ENCODE measurements at places on chromosomes 12 and 14.

- DNase-seq, result no peak
These were observed 212.0 kb downstream of the PTPRO start for GRCh38 chr12:15534322-15534721.

GRCh38 chr14:61511558-61511948 is 183.8 kb upstream of the HIF1A start:
- DNase-seq, result no peak

GRCh38 chr14:49957089-49957852 is 64.4 kb downstream of the ARF6 start:
- DNase-seq, result no peak

- DNase-seq, result no peak
These were observed 7.3 kb upstream of the TRPV4 start for GRCh38 chr12:109840305-109841074.

GRCh38 chr14:32208490-32208889 is 5.4 kb upstream of the RNU6-8 start:
- no peak for DNase-seq

GRCh38 chr14:55957950-55958349 is 160.3 kb upstream of the PELI2 start:
- no peak for DNase-seq

DNA sequence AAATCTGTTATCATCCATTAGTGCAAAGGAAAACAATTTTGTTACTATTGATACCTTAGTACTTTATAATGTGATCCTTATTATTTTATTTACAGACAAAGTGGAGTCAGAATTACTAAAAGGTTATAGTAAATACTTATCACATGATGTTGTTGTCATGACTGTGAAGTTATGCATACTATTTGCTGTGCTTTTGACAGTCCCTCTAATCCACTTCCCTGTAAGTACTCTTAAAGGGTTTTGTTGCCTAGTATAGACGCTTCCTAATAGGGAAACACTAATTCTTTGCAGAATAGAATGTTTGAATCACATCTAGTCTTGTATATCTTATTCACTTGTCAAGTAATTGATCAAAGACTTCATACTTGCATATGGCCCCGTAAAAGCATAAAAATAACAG is 69.4 kb downstream of the SLC38A6 start:
- no peak for DNase-seq

DNA sequence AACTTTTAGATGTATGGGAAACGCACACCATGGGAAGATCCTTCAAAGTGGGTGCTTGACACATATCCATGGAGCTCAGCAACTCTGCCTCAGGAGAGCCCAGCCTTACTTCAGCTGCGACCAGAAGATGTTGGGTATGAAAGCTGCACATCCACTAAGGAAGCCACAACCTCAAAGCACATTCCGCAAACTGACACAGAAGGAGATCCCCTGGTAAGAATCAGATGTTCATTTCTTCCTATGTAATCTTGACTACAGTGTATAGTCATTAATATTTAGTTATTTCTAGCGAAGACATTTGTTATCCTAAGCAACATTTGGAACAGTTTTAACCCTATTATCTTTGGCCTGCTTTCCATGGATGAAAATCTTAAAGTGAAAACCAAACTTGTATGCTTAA is 374.2 kb downstream of the NAV3 start:
- no peak for DNase-seq

GRCh38 chr12:48995086-48995879 is 3.9 kb downstream of the DDN start:
- DNase-seq, result peak; percentile 94

DNA sequence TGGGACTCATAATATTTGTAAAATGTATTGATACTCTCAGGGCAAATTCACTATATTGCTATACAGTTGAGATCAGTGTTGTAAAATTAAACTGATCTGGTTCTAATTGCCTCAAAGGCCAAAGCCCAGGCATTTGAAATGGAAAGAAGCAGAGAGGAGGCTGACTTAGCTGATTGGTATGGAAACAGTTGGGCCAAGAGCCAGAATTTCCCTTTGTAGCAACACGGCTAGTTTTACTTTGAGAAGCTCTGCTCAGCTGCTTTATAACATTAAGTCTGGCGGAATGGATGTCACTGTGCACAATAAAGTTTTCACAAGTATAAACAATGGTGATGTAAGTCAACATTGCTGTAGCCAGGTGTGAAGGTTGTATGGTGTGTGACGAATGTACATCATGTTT is 186.4 kb downstream of the MSRB3 start:
- no peak for DNase-seq

- no peak for DNase-seq
These were observed 64.0 kb upstream of the SLC24A4 start for GRCh38 chr14:92258934-92259333.

DNA sequence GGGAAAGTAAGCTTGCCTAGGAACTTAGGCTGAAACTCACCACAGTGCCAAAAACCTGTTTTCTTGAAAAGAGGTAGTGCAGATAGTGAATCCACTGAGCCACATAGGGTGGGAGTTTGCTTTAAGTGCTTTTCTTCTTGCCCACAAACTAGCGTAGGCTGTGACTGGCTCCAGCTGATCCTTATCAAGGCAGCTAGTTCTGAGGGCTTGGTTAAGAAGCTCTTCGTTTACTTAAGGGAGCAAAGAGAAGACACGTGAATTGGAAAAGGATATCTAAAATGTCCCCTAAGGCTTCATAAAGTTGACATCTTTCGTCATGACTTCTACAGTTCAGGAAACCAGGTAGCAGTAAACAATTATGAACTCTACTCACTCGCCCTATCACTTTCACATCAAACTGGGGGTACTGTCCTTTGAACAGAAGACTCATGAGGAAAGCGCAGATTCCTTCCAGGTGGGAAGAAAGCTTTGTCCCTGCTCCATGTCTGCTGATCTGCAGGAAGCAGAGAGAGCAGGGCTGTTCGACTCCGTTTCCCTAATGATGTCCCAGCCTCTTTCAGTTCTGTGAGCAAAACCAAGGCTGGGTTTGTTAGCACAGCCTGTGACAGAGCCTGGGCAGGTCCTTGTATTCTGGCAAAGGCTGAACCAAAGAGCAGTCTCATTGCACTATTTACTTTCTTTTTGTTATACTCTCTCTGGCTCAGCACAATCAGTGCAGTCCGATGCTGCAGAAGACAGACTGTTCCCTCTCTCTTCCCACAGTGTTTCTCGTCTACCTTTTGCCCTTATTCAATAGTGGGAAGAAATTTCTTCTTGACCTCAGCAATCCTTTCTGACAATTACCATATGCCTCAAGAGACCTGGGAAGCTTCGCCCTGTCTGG is 93.5 kb upstream of the ETV6 start:
- DNase-seq, result no peak

- DNase-seq, result peak; percentile 34
These were observed 2.0 kb downstream of the EEA1 start for GRCh38 chr12:92927055-92927435.

- no peak for DNase-seq
These were observed 76.3 kb downstream of the MIA2 start for GRCh38 chr14:39310051-39310450.

- no peak for DNase-seq
These were observed 56.1 kb downstream of the ADGRD1 start for GRCh38 chr12:131009595-131010395.

- no peak for DNase-seq
These were observed 45.8 kb downstream of the HSD17B6 start for GRCh38 chr12:56808954-56809353.

- DNase-seq, result no peak
These were observed 363.3 kb downstream of the PAWR start for GRCh38 chr12:79327465-79327864.

GRCh38 chr12:122204167-122205052 is 901 bp downstream of the B3GNT4 start:
- no peak for DNase-seq

DNA sequence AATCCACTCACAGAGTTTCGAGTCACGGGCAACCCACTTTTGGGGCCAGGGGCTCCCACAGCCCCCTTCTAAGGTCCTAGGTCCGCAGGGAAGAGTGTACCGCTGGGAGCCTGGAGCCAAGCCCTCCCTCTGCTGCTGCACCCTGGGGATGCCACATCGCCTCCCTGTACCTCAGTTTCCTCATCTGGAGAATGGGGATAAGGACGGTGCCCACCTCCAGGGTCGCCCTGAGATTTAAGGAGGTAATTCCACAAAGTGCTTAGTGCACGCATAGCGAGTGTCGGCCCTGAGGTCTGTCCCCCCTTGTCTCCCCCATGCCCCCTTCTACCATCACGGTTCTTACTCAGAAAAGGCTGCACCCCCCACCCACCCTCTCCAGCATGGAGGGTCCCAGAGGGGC is 35.5 kb downstream of the NCOR2 start:
- no peak for DNase-seq

- DNase-seq, result no peak
These were observed 143.1 kb upstream of the SLC16A7 start for GRCh38 chr12:59452746-59453145.

GRCh38 chr12:104132351-104132956 is 5.6 kb downstream of the NFYB start:
- DNase-seq, result no peak

GRCh38 chr14:105399466-105399775 is 1.1 kb downstream of the TEX22 start:
- no peak for DNase-seq

GRCh38 chr14:36647824-36648753 is 13.6 kb upstream of the PAX9 start:
- peak; percentile 69 for DNase-seq

DNA sequence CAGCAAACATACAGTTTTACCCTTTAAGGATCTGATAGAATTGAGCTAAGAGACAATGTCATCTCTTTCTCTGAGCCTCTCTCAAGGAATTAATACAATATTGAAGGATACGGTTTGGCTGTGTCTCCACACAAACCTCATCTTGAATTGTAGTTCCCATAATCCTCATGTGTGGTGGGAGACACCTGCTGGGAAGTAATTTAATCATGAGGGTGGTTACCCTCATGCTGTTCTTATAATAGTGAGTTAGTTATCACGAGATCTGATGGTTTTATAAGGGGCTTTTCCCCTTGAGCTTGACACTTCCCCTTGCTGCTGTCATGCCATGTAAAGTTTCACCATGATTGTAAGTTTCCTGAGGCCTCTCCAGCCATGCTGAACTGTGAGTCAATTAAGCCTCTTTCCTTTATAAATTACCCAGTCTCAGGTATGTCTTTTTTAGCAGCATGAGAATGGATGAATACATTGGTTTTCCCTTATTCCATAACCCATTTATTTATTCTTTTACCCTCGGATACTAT is 47.6 kb downstream of the TMEM30B start:
- no peak for DNase-seq

DNA sequence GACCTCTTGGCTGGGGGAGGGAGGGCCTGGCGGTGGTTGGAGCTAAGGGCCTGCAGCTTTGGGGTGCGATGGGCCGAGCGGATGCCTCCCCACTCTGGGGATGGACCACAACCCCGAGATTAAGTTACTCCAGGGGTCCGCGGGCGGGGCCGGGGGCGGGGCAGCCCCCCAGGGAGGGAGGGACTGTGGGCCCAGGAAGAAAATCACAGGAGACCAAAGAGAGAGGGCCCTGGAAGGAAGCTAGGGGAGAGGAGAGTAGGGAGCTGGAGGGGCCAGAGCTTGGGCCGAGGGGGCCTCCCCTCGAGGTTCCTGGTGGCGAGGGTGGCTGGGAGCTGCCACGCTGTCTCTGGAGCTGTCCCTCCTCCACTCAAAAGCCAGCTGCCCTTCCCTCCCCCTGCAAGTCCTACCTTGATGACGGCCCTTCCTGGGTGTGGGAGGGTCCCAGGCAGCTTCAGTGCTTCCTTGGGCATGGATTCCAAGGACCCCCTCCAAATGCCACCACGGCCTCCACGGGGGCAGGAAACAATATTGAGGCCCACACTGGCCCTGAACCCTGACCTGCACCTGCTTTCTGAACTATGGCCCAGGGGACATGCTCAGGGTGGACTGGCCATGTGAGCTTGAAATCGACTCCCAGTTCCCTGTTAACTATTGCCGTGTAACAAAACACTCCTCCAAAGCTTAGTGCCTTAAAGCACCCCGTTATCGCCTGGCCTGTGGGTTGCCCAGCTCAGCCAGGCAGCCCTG is 610 bp upstream of the NUDT14 start:
- DNase-seq, result no peak

GRCh38 chr14:47539031-47539461 is 136.4 kb downstream of the MDGA2 start:
- DNase-seq, result peak; percentile 42

GRCh38 chr14:99516156-99516870 is 35.1 kb downstream of the CCNK start:
- no peak for DNase-seq

DNA sequence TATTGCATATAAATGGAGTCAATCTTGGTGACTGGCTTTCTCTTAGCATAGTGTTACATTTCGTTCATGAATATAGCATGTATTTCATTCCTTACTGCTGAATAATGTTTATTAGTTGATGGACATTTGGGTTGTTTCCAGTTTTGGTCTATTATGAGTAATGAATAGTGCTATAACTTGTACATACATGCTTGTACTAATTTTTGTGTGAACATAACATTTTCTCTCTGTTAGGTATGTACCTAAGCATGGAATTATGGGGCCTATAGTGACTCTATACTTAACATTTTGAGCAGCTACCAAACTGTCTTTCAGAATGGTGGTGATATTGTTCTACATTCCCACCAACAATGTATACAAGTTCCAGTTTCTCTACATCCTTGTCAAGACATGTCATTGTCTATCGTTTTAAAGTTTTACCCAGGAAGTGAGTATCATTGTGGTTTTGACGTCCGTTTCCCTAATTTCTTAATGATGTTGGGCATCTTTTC is 23.1 kb downstream of the ATP2A2 start:
- no peak for DNase-seq

- no peak for DNase-seq
These were observed 27.2 kb downstream of the ARID2 start for GRCh38 chr12:45756666-45757065.

- no peak for DNase-seq
These were observed 2.7 kb downstream of the GALNT9 start for GRCh38 chr12:132326646-132327045.

GRCh38 chr12:122023339-122024131 is 1.9 kb downstream of the BCL7A start:
- peak; percentile 82 for DNase-seq

DNA sequence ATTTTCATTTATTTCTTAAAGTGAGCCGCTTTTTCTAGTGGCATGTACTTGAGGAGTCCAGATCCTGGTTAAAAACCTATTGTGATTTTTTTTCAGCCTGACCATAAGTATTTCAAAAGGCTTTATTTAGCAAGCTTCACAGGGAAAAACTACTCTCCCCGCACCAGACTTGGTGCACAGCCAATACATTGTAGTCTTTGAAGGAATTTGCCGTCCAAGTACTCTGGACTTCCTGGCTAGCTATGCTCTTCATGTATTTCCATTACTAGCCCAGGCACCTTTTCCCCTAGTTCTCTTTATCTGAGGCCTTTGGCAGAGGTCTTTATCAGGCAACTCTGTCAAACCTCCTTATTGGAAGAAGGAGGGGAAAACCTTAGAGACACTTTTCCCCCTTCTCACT is 234.7 kb downstream of the CCDC91 start:
- no peak for DNase-seq

Measured in D341Med (cell line).